HuH-7 (cell line): ENCODE measurements at places on chromosomes 2 and 18.
A peak's percentile ranks its signal among the peaks of the same experiment; 100 is the strongest.

- no peak for DNase-seq
Observed at GRCh38 chr2:27182346-27182745, 29.5 kb upstream of the ATRAID start.

GRCh38 chr2:232887171-232887850, 17.2 kb downstream of the SNORC start:
- no peak for DNase-seq

GRCh38 chr18:10285283-10285640, 169.2 kb upstream of the APCDD1 start:
- DNase-seq, result no peak

- no peak for DNase-seq
Observed at GRCh38 chr2:127398239-127398590, 10.4 kb upstream of the MAP3K2 start.

- DNase-seq, result peak; percentile 69
Observed at GRCh38 chr18:50268022-50268747, 1.9 kb upstream of the CFAP53 start.

GRCh38 chr18:54710074-54710899, 118.0 kb upstream of the RAB27B start:
- DNase-seq, result no peak

DNA sequence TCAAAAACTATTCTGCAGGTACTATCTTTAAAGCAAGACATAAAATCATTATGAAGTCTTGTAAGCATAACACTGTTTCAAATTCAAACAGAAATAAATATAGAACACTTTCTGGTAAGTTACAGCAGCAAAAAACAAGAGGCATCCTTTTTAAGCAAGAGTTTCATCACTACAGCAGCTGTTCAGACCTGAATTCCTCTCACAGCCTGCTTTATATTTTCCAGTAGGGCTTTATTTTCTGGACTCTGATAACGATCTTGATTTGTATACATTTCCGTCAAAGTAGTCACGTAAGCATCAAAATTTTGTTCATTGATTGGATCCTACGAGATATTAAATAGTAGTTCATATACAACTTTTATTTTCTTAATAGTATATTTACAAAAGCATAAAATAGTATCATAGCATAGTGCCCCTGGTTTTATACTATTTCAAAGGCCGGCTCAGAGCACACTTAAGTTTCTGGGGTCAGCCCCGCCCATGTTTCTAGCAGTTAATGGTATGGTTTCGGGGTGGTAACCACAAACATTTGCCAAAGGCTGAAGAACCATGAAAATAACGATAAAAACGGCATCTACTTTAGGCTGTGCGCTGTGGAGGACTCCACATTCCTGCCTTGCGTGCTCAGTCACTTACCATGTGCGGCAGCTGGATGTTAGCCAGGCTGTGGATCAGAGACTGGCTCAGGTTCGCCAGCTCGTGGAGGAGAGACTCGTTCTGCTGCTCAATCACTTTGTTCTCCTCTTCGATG, 47.5 kb upstream of the PXDN start:
- DNase-seq, result no peak

DNA sequence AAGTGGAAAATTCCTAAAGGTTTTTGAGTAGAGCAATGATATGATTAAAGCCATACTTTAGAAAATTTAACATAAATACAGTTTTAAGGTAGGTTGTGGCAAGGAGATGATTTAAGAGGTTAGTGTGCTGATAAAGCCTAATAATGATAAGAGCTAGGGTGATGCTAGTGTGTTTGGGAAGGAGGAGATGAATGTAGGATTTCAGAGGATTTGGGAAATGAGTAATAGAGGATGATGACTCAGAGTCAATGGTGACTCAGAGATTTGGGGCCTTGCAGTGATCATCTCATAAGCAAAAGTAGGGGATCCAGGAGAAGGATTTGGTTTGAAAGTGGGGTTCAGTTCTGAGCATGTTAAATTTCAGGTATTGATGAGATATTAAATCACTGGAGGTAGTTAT, 23.3 kb downstream of the STAMBP start:
- DNase-seq, result no peak

DNA sequence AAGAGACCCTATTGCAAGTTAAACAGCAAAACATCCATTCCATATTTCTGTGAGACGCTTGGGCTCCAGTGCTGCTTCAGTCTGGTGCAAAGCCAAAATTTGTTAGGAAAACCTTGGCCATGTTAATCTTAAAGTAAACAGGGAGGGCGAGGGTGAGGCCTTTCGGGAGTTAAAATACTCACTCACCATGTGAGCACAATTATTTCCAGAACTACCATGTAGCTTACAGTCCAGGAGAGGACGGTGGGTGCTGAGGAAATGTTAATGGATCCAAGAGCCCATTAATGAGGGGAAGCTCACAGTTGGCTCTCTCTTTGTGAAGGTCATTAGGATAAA, 286.4 kb downstream of the SLC8A1 start:
- DNase-seq, result no peak

GRCh38 chr18:211582-211981, 53.2 kb downstream of the USP14 start:
- DNase-seq, result no peak

DNA sequence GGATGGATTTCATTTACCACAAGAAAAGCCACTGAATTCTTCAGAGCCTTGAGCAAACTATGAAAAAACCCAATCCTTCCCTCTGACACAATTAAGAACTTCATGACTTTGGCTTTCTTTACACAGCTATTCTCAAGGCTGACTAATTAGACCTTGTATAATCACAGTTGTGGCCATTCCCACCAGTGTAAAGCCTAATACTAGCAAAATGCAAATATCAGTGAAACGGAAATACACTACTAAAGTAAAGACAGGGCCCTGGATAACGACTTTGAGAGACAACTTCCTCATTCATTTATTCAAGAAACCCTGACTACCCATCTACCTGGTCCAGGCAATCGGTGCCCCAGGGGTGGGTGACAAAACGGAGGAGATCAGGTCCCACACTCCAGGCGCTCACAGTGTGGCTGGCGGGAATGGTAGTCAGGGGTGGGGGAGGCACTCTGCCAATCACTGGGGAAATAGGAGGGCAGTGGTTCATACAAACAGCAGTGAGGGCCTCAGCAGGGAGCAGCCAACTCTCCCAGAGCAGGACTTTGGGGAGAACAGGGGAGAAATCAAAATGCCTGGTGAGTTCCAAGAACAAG, 28.1 kb downstream of the TMEM163 start:
- no peak for DNase-seq

GRCh38 chr2:241858206-241859016, at the start of gene PDCD1:
Gene PDCD1 (minus strand): TSS chr2:241858894. CDS start chr2:241858838, 56 bp downstream.
- no peak for DNase-seq

- no peak for DNase-seq
Observed at GRCh38 chr2:139805441-139805840, 1025.3 kb upstream of the NXPH2 start.

GRCh38 chr2:70471129-70471528, 82.5 kb downstream of the TGFA start:
- DNase-seq, result no peak

DNA sequence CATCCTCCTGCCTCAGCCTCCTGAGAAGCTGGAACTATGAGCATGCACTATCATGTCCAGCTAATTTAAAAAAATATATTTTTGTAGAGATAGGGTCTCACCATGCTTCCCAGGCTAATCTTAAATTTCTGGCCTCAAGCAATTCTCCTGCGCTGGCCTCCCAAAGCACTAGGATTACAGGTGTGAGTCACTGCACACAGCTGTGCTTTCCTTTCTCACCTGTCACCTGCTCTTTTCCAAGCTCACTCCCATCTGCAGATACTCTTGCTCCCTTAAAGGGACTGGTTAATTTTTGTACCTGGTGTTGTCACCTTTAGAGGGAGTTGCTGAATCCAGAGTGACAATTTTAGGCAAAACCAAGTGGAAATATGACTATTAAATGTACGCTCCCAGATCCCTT, 178.2 kb downstream of the LOXHD1 start:
- no peak for DNase-seq

DNA sequence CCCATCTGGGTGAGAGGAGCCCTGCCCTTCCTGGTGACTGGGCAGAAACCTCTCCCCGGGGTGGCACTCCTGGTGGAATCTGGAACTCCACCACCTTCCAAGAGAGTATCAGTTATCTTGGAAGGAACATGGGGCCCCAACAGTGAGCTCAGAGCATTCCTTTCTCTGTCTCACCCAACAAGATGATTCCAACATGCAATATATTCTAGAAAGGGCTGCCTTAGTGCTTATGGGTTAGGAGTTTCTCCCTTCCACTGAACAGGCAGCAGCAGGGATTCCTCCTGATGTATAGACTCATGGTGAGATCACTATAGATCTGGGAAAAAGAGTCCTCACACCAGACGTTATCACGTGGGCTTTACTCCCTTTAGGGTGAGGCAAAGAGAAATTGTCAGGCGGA, 147.1 kb downstream of the COL4A4 start:
- DNase-seq, result no peak

DNA sequence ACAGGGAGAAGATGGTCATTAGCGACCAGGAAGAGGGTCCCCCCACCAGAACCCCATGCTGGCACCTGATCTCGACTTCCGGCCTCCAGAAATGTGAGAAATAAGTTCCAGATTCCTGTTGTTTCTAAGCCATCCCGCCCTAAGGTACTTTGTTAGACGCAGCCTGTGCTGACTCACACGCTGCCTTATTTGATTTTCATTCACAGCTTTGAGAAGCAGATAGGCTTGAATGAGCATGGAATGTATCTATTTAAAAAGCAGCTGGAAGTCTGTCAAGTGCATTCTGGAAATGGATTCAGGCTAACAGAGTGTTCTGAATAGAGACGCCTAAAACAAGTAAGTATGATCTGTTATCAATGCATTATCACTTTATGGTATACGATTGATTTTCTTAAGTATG, 8.3 kb upstream of the IL1R2 start:
- no peak for DNase-seq

DNA sequence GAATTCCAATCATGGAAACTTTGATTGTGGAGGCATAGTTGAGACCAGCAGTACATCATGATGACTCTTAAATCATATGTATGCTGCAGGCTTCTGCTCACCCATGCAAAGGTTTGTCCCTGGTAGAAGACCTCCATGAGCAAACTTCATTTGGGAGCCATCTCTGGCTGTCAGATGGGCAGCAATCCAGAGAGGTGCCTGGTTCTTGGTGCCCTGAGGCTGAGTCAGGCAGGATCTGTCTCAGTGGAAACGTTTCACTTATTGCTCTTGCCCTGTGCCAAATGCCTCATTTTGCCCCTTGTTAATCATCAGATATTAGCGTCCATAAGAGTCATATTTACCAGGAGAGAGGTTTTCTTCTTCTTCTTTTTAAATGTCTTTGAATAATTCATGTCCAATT, 151.5 kb upstream of the CELF4 start:
- DNase-seq, result no peak

- no peak for DNase-seq
Observed at GRCh38 chr2:42186945-42187632, 17.9 kb downstream of the EML4 start.

DNA sequence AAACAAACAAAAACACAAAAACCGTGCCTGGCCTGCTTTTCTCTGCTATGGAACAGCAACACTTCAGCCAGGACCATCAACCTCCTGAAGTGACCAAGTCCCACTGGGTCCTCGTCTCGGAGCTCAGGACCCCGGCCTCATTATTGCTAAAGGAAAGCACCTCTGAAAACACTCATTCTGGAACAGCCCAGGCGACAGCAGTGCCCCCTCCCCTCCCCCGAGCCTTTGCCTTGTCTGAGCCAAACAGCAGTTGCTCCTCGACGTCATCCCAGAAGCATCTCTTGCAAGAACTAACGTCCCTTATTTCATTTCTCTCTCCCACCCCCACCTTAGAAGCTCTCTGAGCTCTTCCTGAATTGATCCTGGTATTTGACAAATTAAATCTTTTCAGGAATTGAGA, 27.4 kb downstream of the APCDD1 start:
- no peak for DNase-seq

DNA sequence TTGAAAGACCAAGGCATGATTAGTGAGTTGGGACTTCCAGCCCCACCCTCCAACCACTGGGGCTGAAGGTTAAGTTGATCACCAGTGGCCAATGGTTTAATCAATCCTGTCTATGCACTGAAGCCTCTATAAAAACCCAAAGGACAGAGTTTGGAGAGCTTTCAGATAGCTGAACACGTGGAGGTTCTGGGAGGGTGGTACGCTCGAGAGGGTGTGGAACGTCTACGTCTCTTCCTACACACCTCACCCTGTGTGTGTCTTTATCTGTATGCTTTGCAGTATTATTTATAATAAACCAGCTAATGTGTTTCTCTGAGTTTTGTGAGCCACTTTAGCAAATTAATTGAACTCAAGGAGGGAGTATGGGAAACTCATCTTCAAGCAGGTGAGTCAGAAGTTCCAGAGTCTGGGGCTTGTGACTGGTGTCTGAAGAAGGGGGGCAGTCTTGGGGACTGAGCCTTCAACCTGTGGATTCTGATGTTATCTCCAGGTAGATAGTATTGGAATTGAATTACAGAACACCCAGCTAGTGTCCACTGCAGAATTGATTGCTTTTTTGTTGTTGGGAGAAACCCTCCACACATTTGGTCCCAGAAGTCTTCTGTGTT, 20.3 kb downstream of the ACTR3 start:
- DNase-seq, result no peak

DNA sequence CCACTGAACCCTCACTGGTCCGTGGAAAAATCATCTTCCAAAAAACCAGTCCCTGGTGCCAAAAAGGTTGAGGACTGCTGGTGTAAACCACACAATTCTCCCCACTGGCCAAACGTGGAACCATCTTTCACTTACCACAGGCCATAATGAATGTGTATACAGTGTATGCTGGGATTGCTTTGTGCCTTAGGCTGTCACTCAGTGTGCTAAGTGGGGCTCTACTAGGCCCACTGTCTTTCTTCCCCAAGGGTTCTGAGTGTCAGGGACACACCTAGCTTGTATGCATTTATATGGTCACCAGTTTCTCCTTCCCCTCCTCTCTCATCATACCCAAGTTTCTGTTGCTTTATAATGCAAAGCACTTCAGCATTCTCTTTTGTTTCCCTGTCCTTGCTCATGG, 27.2 kb downstream of the SCYGR8 start:
- no peak for DNase-seq

GRCh38 chr18:47143899-47144485, 6.3 kb downstream of the HDHD2 start:
- DNase-seq, result no peak

GRCh38 chr2:95284886-95285541, 10.8 kb downstream of the PROM2 start:
- no peak for DNase-seq

GRCh38 chr2:102668171-102668570, 48.8 kb downstream of the SLC9A2 start:
- no peak for DNase-seq

DNA sequence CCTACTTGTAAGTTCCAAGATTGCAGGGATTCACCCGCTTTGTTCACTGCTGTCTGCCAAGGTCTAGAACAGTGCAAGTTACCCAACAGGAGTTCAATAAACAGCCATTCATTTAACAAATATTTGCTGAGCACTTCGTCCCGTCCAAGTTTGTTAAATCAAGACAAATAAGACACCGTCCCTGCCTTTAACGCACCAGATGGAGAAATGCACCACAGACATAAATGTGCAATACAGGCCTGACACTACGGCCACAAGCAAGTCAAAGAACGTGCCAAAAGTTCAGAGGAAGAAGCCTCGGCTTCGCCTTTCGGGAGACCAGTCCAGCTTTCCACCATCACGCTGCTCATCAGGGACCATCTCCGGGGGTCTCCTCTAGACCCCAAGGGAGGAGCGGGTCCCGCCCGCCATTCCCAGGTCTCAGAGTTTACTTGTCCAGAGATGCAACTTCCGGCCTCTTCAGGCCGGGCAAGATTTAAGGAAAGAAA, 429 bp downstream of the C2orf76 start:
- no peak for DNase-seq

- DNase-seq, result no peak
Observed at GRCh38 chr2:194363295-194363694, 1293.7 kb upstream of the SLC39A10 start.
